Erythroblast (primary cell): ENCODE measurements at places on chromosomes 3 and 15.
A peak's percentile ranks its signal among the peaks of the same experiment; 100 is the strongest.

GRCh38 chr3:19757773-19758172 is 176.2 kb downstream of the EFHB start:
- no peak for DNase-seq

- DNase-seq = peak; percentile 12
Measured at GRCh38 chr15:25508369-25509002, 69.7 kb upstream of the UBE3A start.

DNA sequence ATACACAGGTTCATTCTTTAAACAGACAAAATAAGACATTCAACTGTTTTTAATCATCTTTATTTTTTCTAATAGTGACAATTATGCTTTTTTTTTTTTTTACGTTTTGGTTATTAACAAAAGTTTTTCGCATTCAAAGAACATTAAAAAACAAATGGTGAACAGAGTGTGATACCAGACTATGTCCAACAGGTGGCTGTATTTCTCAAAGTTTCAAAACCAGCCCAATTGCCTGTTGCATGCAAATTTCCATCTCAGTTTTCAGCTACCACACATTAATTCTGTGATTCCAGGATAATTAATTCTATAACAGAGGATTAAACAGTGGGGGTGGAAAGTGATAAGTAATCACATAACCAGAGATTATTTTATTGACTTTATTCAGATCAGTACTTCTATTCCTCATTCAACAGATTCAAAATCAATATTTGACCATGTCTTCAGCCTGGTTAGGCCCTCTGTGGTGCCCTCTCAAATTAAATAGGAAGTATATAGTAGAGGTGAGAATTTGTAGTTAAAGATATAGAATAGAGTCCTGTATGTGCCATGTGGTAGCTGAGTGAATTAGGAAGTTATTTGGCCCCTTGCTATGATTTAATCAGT is 122.2 kb upstream of the DCBLD2 start:
- DNase-seq = peak; percentile 45

- no peak for DNase-seq
Measured at GRCh38 chr15:88604381-88605188, 16.6 kb upstream of the AEN start.

- no peak for DNase-seq
Measured at GRCh38 chr15:96043591-96044171, 286.8 kb upstream of the NR2F2 start.

GRCh38 chr3:57919987-57920386 is 88.2 kb upstream of the FLNB start:
- DNase-seq = peak; percentile 62

DNA sequence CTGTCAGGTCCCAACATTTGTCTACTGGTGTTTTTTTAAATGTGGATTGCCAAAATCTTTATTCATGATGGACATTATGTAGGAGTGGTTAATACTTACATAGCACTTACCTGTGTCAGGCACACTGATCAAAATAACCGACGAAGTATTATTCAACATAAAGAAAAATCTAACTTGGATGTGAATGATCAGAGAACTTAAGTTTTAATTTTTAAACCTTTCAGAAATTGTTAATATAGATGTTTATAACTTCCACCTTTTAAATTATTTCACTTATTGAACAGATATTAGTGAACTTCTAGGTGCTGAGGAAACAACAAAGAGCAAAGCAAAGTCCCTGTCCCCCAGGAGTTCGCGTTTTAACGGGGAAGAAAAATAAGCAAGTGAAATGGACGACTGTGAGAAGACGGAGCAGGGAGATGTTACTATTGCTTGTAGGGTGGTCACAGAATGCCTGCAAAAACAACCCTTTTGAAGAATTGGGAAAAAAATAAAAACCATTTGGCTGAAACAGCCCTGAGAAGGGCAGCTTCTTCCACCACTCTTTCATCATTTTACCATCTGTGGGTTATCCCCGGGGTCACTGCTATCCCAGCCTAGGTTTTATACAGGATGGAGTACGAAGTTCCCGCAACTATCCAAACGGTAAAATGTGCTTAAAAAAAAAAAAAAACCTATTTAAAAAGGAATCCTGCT is 915 bp upstream of the APH1B start:
- peak; percentile 47 for DNase-seq

GRCh38 chr3:191415566-191415965 is 45.4 kb upstream of the PYDC2 start:
- DNase-seq = no peak

DNA sequence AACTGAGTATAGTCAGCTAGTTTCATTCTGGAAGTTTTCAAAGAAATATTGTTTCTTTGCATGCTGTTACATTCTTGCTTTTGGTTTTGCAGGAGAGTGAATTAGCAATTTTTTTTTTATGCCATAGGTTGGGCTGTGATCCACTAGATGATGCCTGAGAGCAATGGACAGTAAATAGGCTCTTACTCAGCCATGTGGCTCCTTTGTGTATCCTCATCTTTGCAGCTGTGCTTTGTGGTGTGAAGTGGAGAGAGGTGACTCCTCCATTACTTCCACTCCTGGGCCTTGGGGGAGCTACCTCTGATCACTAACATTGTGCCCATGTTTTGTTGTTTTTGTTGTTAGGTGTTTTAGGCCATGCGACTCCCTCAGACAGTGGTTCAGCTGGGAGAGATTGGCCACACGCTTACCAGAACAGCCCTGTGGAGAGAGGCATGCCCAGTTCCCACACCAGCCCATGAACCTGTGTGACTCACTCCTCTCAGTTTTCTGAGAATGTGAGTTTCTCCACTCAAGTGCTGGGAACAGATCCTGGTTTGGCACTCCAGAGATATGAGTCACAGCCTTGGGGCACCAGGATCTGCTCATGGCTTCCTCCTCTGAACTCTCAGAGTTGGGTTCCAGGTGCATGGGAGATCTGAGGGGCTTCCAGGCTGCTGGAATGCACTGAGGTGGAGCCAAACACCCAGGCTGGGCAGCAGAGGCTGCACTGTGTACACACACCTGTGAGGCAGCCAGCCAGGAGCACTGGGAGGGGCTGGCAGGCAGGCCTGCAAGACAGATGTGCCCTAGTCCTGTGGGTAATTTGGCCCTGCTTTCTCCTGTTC is 785.3 kb downstream of the ROBO2 start:
- DNase-seq = no peak

DNA sequence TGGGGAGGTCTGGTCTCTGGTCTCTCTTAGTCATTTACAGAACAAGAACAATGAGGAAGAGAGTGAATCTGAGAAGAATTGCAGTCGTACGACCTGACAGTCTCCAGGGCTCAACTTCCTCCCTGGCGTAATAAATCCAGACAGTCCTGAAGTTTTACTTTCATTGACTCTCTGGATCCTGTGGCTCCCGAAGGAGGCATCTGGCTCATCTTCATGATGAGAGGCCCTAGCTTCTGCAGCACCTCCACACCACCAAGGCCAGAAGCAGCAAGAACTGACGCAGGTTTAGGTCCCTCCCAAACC is 11.8 kb upstream of the CYFIP1 start:
- DNase-seq = no peak

DNA sequence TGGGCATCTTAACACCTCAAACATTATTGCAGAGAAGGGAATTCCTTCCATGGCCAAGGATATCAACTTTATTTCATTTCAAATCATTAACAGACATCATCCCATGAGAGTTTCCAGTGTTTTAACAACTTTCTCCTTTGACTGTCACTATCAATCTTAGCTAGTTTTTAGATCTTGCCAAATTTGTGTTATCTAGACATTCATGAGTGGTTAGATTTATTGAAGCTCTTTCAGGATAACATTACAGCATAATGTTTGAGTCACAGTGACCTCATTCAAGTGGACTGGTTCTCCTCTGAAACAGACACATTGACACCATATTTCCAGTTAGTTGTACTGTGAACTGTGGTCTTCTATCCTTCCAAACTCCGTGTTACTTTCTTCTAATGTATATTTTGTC is 8.6 kb upstream of the TNFAIP8L3 start:
- no peak for DNase-seq

GRCh38 chr15:60379525-60380274 is 18.1 kb downstream of the ANXA2 start:
- no peak for DNase-seq

GRCh38 chr15:72249142-72249810 is 18.3 kb upstream of the PKM start:
- no peak for DNase-seq

DNA sequence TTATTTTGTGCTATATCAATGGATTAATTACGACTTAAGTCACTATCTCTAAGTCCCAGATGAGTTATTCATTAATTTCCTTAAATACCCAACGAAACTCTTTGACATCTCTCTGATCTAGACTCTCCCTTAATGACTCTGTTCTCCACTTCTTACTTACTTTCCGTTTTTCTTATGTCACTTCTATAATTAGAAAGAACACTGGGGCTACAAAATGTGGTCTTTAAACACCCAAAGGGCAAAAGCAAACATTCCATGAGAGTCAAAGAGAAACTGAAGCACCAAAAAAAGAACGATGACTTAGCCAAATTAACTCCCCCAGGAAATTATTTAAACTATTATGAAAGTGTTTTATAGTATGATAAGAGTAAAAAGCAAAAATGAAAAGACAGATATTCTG is 166.4 kb upstream of the UBE2E2 start:
- DNase-seq = no peak

DNA sequence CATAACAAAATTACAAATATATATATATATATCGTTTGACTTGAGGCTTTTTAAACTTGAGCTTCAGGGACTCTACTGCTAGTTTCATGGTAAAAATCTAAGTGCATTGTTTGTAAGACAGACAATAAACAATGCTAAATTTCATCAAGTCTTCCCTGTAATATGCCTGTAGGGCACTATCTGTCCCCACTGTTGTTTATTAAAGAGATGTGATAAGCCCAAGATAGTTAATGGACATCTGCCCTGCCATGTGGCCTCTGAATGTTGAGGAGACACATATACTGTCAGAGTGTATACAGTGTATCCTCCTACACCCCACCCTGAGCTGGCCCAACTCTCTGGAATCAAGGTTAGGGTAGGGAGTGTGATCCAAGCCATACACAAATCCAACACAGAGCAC is 15.1 kb upstream of the EIF1B start:
- DNase-seq = no peak

- peak; percentile 73 for DNase-seq
Measured at GRCh38 chr3:94004301-94004910, 24.0 kb downstream of the STX19 start.

DNA sequence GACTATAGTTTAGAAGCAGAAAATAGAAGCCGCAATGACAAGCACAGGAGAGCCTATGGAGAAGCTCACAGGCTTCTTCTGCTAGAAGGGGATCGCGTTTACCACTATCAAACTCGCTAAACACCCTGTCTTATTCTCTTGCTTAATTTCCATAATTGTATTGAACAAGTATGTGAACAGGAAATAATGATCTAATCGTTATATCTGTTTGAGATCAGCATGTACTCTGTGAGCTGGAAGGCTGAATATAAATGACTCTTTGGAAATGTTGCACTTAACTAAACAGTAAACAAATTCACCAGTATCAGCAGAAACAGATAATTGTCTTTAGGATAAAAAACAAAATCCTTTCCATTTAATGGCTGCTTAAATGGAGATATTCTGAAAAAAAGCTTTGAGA is 15.0 kb downstream of the NEK10 start:
- DNase-seq = no peak

DNA sequence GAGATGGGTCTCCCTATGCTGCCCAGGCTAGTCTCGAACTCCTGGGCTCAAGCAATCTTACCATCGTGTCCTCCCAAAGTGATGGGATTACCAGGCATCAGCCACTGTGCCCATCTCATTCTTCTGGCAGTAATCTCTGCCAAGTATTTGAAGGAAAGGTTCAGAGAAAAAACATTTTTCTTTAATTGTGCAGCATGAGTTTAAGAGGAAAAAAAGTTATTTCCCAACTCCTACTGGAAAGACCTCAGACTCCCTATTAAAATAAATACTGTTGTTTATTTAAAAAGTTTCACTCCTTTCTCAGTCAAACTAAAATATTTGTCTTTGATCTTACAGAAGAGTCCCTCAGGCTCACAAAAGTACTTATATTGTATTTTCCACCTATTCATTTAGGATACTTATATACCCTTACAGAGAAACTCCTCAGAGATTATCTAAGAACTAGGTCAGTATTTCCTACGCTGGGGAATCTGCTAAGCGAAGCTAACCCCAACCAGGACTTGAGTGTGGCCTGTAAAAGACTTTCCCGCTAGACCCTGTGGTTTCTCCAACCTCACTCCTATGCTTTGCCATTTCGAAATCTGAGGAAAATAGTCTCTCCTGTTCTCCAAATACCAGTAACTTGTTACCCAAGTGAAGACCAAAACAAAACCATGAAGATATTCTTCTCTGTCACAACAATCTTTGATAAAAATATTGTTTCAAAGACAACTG is 28.7 kb downstream of the WWTR1 start:
- no peak for DNase-seq

DNA sequence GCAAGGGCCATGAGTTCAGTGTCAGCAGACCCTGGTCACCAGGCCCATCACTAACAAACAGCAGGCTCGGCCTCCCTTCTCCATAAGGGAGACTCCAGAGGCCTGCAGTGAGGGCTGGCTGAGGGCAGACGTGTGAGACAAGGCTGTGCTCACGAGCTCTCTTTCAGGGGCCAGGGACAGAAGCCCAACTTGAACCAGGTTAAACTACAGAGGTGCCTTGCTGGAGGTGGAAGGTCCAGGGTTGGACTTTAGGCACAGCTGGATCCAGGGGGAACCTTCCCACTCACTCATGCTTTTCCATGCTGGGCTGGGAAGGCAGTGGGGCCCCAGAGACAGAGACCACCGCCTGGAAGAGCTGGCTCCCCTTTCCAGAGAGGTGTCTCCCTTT is 19.0 kb downstream of the CFAP100 start:
- DNase-seq = no peak

DNA sequence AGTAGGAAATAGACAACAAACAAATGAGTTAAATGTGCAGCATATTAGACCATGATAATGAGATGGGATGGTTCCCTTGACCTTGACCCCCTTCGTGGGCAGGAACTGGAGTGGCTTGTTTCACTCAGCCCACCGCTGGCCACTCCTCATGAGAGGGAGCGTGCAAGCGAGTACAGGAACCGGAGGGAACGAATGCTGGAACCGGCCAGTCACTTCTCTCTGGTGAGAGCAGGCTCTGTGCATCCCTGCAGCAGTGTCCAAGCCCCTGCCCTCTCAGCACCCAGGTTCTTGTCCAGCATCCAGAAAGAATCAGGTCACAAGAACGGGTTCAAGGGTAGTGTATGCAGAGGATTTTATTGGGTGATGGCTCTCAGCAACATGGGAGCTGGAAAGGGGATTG is 17.2 kb upstream of the IREB2 start:
- DNase-seq = no peak

DNA sequence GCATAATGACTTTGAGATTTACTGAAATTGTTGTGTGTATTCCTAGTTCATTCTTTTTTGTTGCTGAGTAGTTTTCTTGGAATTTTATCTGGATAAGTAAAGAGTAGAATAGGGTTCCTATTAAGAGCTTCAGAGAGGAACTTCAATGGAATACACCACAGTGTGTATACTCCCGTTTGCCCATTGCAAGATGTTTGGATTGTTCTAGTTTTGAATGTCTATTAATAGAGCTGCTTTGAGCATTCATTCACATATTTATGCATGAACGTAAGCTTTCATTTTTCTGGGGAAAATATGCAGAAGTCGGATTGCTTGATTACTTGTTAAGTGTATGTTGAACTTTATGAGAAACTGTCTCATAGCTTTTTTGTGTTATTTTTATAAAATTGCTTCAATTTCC is 580.5 kb downstream of the OTOL1 start:
- DNase-seq = no peak
